ENCODE measurements at places on chromosomes 2 and 18. TPM values are rescaled to one million over a fixed set of nuclear protein-coding genes. Genes with fewer than 3 reads are reported as not detected.

Gene EFHD1
- 15.8 TPM for total RNA-seq

DNA sequence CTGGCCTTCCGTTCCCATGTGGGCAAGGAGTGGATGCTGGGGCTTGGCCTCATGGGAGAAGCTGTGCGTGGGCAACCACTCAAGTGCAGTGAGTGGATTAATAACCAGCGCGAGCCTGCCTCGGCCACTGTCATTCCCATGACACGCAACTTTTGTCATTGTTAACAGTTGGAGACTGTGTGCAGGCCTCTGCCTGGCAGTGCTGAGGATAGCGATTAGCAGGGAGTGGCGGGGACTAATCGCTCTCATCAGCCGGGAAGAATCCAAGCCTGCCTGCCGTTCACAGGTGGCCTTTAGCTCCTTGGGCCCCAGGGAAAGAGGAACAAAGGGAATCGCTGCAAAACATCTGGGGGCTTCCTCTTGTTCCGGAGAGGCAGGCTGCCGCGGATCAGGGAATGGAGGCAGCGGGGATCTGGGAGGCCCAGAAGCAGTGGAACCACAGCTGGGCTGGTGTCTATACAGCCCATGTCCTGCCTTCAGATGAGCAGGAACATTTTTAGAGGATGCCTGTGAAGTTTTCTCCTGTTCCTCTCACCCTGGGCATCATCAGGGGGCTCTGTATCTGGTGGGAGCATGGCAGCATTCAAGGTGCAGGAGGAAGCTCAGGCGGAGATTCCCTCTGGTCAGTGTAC, 53.8 kb downstream of the CTIF start:
- H3K27me3 ChIP-seq: no peaks in the 10 kb centered on the region
- H3K36me3 ChIP-seq: no peaks in the 10 kb centered on the region
- no peak overlapping the region for H3K4me3 ChIP-seq
- DNase-seq: no peak

DNA sequence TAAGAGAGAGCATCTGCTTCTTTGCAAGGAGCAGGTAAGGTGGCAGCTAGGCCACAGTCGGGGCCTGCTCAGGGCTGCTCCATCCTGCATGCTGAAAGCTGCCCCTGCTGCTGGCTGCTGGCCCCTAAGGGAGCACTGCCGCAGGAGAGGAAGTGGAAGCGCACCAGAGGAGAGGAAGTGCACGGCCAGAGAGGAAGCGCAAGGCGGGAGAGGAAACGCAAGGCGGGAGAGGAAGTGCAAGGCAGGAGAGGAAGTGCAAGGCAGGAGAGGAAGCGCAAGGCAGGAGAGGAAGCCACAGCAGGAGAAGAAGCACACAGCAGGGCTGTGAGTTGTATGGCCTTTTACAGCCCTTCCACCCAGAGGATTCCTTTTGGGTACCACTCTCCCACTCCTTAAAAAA, 539.0 kb upstream of the TNP1 start:
- DNase-seq: no peak
- no peaks in the 10 kb centered on the region for H3K36me3 ChIP-seq
- peaks cover 18% of the 10 kb centered on the region for H3K4me1 ChIP-seq
- no peaks in the 10 kb centered on the region for H3K27me3 ChIP-seq
- H3K4me3 ChIP-seq: no peak overlapping the region

- no peaks in the 10 kb centered on the region for H3K36me3 ChIP-seq
- H3K27me3 ChIP-seq: no peaks in the 10 kb centered on the region
- DNase-seq: no peak
- no peak overlapping the region for H3K4me3 ChIP-seq
- H3K27ac ChIP-seq: no peak overlapping the region
Observed at GRCh38 chr18:8657873-8658470, 47.4 kb upstream of the MTCL1 start.

DNA sequence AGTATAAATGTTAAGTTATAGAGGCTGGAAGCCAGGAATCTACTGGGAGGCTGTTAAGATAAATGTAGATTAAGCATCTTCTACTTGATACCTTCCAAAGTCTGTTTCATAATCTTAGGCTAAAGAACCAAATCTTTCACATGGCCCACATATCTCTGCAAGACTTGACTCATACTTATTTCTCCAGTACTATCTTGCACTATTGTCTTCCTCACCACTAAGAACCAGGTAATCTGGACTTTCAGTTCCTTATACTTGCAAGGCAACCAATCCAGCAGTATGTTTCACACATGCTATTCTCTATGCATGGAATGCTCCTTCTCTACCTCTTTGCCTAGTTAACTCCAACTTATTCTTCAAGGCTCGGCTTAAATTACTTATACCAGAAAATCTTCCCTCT, 62.2 kb downstream of the RBMS1 start:
- H3K27me3 ChIP-seq: no peaks in the 10 kb centered on the region
- DNase-seq: no peak
- H3K4me3 ChIP-seq: no peak overlapping the region
- H3K4me1 ChIP-seq: peaks cover 41% of the 10 kb centered on the region

Gene SRD5A2
- not detected for total RNA-seq

Gene GREB1L
- 7.6 TPM for total RNA-seq

Gene PECR
- 12.6 TPM for total RNA-seq

- no peak overlapping the region for H3K4me3 ChIP-seq
- DNase-seq: no peak
Observed at GRCh38 chr18:33404244-33404873, 36.2 kb downstream of the CCDC178 start.

GRCh38 chr2:238100049-238100820, at the start of gene ESPNL:
ESPNL (plus strand) TSS chr2:238100340; CDS start chr2:238100420, 80 bp downstream.
- no peak within 1 kb of the TSS for H3K4me3 ChIP-seq
- H3K27ac ChIP-seq: no peak within 1 kb of the TSS
- H3K27me3 ChIP-seq: no peaks in the 10 kb centered on the region
- peak; percentile 55 for DNase-seq
- peaks cover 15% of the 10 kb centered on the region for H3K4me1 ChIP-seq
- no peaks in the 10 kb centered on the region for H3K36me3 ChIP-seq

GRCh38 chr2:85503851-85504777, 34.9 kb upstream of the MAT2A start:
- peaks cover 38% of the 10 kb centered on the region for H3K4me1 ChIP-seq
- H3K4me3 ChIP-seq: no peak overlapping the region
- peak overlapping the region; percentile 67 for H3K27ac ChIP-seq
- DNase-seq: peak; percentile 51
- no peaks in the 10 kb centered on the region for H3K36me3 ChIP-seq
- H3K27me3 ChIP-seq: no peaks in the 10 kb centered on the region

GRCh38 chr2:170276925-170277629, 99.1 kb downstream of the MYO3B start:
- H3K4me1 ChIP-seq: no peaks in the 10 kb centered on the region
- DNase-seq: no peak
- no peaks in the 10 kb centered on the region for H3K27me3 ChIP-seq
- H3K36me3 ChIP-seq: no peaks in the 10 kb centered on the region
- H3K27ac ChIP-seq: no peak overlapping the region

Gene CRYGC
- total RNA-seq: not detected

DNA sequence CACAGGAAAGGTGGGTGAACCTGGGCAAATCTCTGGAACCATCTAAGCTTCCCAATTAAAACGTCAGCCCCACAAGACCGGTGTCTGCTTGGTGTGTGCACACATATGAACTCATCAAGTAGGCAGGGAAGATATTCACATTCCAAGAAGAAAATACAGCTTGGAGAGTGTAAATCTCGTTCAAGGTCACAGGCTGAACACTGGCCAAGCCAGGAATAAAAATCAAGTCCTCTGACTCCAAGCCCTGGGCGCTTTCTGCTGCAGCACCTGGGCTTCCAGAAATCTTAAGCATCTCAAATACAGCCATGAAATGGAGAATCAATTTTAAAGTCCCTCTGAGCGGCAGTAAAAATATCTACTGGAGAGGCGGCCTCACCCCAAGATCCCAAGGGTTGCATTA, 150.9 kb downstream of the TWIST2 start:
- no peaks in the 10 kb centered on the region for H3K36me3 ChIP-seq
- H3K4me1 ChIP-seq: peaks cover 10% of the 10 kb centered on the region
- DNase-seq: no peak
- H3K4me3 ChIP-seq: no peak overlapping the region
- peaks cover 18% of the 10 kb centered on the region for H3K27me3 ChIP-seq

GRCh38 chr18:76056471-76057110, 438.5 kb downstream of the ZNF516 start:
- no peak overlapping the region for H3K4me3 ChIP-seq
- no peak overlapping the region for H3K27ac ChIP-seq
- H3K4me1 ChIP-seq: no peaks in the 10 kb centered on the region
- DNase-seq: no peak

GRCh38 chr2:104849618-104850141, 4.2 kb upstream of the POU3F3 start:
- H3K36me3 ChIP-seq: no peaks in the 10 kb centered on the region
- no peak overlapping the region for H3K27ac ChIP-seq
- H3K4me3 ChIP-seq: no peak overlapping the region
- no peak for DNase-seq
- peaks cover 50% of the 10 kb centered on the region for H3K4me1 ChIP-seq

GRCh38 chr2:75199428-75200011, at the start of gene TACR1:
TACR1 (minus strand) TSS chr2:75199520; CDS start chr2:75198934, 586 bp downstream.
- peaks cover 62% of the 10 kb centered on the region for H3K27me3 ChIP-seq
- peaks cover 22% of the 10 kb centered on the region for H3K4me1 ChIP-seq
- H3K36me3 ChIP-seq: no peaks in the 10 kb centered on the region
- peak; percentile 71 for DNase-seq

DNA sequence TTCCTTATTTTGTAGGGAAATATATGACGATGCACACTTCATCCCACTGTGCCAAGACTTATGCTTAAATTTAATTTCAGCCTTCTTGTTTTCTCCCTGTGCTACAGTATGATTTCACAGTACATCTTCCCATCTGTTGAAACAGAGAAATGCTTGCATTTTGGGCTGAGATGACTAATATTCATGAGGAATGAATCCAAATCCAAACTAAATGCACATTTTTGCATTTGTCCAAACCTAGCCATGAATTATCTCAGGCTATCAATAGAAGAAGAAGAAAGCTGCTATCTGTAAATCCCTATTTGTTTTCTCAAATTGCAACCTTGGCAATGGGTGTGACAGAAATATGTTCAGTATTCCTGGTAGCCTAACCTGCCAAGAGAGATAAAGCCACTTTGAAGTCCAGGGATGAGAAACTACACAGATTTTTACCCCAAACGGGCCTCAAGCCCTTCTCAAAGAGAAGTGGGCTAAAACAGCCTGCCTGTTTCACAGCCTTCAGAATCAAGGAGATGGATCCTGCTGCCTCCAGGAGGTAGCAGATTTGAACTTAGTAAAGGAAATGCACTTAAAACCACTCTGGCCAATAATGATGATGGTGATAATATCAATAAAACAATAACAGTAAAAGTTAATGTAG, 306.9 kb upstream of the NT5C1B start:
- H3K27ac ChIP-seq: no peak overlapping the region
- H3K4me3 ChIP-seq: no peak overlapping the region
- no peaks in the 10 kb centered on the region for H3K27me3 ChIP-seq
- DNase-seq: no peak
- H3K36me3 ChIP-seq: no peaks in the 10 kb centered on the region
- peaks cover 15% of the 10 kb centered on the region for H3K4me1 ChIP-seq

DNA sequence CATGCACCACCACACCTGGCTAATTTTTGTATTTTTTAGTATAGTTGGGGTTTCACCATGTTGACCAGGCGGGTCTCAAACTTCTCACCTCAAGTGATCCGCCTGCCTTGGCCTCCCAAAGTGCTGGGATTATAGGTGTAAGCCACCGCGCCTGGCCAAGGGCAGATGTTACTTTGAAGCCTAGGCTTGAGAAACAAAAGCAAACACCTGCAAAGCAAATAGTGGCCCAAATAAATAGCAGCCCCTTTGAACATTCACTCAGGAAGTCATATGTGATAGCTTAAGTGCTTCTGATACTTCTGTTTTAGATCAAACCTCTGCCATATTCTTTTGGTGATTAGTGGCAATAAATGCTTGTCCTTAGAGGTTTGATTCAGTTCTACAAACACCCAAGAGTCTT, 404.5 kb upstream of the SMIM21 start:
- no peaks in the 10 kb centered on the region for H3K27me3 ChIP-seq
- no peaks in the 10 kb centered on the region for H3K4me1 ChIP-seq
- H3K27ac ChIP-seq: no peak overlapping the region
- H3K4me3 ChIP-seq: no peak overlapping the region
- DNase-seq: no peak

GRCh38 chr2:28545590-28546200, 49.8 kb downstream of the PLB1 start:
- H3K4me1 ChIP-seq: peaks cover 43% of the 10 kb centered on the region
- H3K36me3 ChIP-seq: no peaks in the 10 kb centered on the region
- peak overlapping the region; percentile 29 for H3K27ac ChIP-seq

GRCh38 chr2:98910349-98911125, 25.5 kb downstream of the CRACDL start:
- H3K4me1 ChIP-seq: peaks cover 44% of the 10 kb centered on the region
- H3K4me3 ChIP-seq: no peak overlapping the region
- DNase-seq: no peak
- no peaks in the 10 kb centered on the region for H3K36me3 ChIP-seq

GRCh38 chr18:23645568-23646175, 17.0 kb downstream of the ANKRD29 start:
- H3K27ac ChIP-seq: no peak overlapping the region
- H3K27me3 ChIP-seq: no peaks in the 10 kb centered on the region
- no peak for DNase-seq

Gene MSH2
- 11.8 TPM for total RNA-seq

Gene GALNT3
- 14.9 TPM for total RNA-seq

Gene LONRF2
- total RNA-seq: 2.2 TPM

All from suprapubic skin (tissue), 4 donors.